ENCODE measurements at places on chromosomes 6 and 20.

DNA sequence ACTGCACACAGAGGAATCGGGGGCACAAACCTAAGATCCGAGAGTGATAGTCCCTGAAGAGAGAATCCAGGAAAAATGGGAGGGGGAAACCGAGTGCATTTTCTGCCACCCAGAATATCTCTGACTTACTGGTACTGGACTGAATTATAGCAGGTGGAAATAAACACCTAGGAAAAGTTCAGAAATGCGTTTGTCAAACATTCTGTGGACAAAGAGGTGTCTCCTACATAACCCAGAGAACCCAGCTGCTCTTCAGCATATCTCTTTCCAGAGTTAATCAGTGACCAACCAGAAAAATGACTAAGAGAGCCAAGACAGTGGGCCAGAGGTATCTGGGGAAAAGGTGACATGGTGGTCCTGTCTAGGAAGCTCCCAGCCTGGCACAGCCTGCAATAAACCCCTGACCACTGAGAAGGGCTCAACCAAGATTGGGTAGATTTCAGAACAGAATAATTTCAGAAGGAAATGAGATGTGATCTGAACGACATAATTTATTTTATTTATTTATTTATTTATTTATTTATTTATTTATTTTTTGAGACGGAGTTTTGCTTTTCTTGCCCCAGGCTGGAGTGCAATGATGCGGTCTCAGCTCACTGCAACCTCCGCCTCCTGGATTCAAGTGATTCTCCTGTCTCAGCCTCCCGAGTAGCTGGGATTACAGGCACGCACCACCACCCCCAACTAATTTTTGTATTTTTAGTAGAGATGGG is 6.0 kb upstream of the VNN1 start:
- DNase-seq = no peak

- DNase-seq = peak; percentile 85
These were observed 285.2 kb downstream of the UST start for GRCh38 chr6:149031859-149032598.

GRCh38 chr6:36633915-36634314 is 39.8 kb downstream of the SRSF3 start:
- peak; percentile 74 for DNase-seq

- no peak for DNase-seq
These were observed 9.8 kb downstream of the RIPOR3 start for GRCh38 chr20:50681359-50682064.

- DNase-seq = no peak
These were observed 44.2 kb upstream of the DEFB112 start for GRCh38 chr6:50093938-50094272.

- DNase-seq = no peak
These were observed 44.1 kb downstream of the TXNDC5 start for GRCh38 chr6:7866526-7866925.

- no peak for DNase-seq
These were observed 104.9 kb upstream of the PRDM1 start for GRCh38 chr6:105981002-105981887.

DNA sequence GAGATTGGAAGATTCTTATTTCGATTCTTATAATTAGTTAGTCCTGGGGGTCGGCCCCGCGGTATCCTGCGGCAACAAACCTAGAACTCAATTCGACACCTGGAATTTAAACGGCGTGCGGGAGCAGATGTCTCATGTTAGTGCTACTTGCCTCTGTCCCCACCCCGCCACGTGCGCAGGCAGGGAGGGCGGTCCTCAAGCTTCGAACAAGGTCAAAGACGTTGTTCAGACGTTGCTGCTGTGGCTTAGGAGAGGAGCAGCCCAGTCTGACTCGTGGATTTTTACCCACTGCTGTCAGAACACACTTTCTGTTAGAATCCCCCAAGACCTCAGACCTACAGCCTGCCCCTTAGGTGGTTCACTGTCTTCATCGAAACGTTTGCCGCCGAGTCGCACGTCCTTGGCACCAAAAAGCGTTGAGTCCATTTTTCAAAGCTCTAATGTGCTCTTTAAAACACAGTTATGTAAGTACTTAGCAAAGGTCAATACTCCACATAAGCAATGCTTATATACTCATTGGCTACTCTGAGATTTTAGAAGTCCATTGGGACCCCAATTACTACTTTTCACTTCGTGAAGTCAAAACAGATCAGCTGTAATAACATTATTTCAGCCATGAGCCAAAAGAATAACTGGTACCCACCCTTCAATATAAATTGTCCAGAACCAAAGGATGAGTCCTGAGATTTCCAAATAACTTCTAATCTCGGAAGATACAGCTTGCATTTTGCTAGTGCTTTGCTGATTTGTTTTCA is 2.7 kb upstream of the C6orf62 start:
- no peak for DNase-seq

DNA sequence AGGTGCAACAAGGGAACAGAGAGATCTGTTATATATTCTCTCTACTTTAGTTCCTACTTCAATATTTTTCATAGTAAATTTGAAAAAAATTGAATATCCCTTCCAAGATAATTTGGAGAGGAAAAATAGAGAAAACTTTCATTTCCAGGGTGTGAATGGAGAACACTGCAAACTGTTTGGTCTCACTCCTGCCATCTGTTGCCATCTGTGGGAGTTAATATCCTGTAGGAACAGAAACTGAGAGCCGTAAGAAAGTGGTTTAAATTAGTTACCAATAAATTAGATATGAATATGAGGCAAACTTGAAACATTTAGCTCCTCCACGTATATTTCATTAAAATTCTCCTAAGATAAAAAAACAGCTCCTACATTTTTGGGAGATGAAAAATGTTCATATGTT is 4.2 kb downstream of the ZNF337 start:
- DNase-seq = no peak

- no peak for DNase-seq
These were observed 211.0 kb downstream of the LRFN2 start for GRCh38 chr6:40376113-40376650.

GRCh38 chr20:62320581-62321354 is 18.0 kb downstream of the ADRM1 start:
- DNase-seq = no peak

DNA sequence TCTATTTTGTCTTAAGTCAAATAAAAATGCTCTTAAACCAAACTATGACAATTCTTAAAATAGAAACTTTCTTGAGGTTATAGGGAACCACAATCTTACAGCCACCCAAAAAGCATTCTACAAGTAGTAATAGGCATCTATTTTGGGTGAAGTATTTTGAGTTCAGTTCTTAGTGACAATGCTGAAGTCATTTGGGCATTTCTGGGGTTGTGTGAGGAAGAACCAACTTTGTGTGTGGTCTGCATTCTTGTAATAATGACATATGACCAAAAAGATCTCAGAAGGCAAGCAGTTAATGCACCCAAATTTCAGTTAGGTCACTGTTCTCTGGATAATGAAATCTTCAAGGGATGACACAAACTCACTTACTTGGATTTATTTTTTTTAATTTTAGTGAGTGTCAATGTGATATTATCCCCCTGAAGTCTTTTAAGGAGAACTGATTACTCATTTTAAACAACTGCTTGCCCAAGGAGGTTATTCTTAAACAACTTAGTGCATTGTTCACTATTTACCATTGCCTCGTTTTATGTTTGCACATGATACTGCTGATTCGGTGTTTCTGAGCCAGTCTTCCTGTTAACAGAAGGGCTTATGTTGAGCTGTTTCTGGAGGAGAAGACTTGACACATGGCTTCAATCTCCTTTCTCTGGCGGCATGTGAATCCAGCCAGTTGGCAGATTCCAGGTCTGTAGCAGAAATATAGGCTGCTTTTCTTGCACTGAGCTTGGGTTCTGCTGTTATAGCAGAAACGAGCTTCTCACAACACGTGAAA is 618.9 kb downstream of the BCKDHB start:
- no peak for DNase-seq

- DNase-seq = no peak
These were observed 276.9 kb upstream of the HS3ST5 start for GRCh38 chr6:114619621-114620200.

DNA sequence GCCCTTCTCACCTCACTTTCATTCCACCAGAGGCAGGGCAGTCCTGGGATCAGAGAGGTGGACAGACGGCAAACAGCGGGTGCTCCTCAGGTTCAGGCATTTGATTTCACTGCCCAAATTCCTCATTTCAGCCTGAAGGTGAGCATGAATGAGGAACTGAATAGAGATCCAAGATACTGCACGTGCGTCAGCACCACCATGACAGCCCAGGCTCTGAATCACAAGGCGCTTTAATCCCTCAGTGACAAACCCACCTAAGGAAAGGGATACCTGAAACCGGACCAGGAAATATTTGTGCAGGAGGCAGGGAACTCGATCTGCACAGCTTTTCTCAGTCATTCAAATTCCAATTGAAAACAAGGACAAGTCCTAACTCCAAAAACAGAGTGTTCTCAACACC is 174.8 kb upstream of the HEY2 start:
- DNase-seq = no peak

All from skeletal muscle cell (primary cell).